NCI-H1105 treated with DMSO at 0.1 percent for 48 hours (cell line): ENCODE measurements at places on chromosomes 12 and 14.

DNA sequence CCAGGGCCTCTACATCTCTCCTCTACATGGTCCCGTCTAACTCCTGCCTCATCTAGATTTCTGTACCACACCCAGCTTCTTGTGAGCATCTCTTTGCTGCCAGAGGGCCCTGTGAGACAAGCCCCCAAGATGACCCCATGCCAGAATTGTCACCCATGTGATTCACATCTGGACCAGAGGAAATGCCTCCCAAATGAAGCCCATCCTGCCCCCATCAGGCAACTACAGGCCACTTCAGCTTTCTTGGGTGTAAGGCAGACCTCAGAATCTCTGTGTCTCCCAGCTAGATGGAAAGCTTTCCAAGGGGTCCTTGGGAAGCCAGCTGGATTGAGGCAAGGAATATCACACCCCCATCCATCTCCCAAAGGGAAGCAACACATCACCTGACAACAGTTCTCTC, 9.3 kb upstream of the OAS3 start:
- DNase-seq, result no peak

GRCh38 chr12:131959641-131960589, 10.2 kb downstream of the EP400 start:
- no peak for DNase-seq

DNA sequence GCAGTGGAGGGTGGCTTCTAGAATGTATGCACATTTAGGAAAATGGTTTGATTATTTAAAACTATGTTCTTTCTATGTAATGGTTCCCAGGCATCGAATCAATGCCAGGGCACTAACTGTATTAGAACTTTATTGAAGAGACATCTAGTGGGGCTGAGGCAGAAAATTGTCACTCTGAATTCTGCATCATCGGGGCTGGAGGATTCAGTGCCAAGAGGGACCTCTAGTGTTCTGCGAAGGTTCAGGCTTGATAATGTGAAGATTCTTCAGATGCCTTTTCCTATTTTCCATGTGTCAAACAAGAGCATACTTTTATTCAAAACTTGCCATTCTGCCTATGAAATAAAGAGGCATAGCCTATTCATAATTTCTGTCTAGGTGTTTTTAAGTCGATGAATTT, 146.3 kb downstream of the CAND1 start:
- DNase-seq, result peak; percentile 34

DNA sequence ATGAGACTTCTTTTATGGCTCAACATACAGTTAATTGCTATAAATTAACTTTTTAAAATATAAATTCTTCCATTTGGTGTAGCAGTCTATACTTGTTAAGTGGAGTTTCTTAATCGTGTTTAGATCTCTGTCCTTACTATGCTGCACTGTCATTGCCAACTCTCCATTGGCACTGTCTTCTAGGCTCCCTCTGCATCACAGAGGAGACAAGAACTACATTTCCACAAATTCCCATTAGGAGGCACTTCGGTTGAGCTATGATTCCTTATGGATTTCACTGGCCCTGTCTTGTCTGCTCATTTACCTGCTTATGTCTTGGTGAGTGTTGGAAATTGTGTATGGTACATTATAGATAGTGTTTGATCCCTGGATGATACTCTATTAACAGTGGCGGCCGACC, 630.9 kb upstream of the ATXN7L3B start:
- no peak for DNase-seq

DNA sequence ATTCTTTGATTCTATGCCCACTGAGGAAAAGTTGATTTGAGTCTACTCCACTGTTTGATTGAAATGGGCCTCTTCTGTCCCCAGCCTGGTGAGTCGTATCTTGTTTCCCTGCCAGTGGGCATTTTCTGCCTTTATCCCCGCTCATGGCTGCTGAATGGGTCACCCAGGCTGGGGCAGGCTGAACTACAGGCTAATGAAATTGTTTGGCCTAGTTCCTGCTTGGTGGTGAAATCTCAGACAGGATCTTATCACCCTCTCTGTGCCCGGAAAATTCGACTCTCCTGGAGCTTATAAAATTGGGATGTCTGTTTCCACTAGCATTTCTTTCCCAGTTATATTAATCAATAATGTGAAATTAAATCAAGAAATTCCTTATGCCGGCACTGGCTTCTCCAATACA, 65.0 kb downstream of the CHST11 start:
- DNase-seq, result no peak

DNA sequence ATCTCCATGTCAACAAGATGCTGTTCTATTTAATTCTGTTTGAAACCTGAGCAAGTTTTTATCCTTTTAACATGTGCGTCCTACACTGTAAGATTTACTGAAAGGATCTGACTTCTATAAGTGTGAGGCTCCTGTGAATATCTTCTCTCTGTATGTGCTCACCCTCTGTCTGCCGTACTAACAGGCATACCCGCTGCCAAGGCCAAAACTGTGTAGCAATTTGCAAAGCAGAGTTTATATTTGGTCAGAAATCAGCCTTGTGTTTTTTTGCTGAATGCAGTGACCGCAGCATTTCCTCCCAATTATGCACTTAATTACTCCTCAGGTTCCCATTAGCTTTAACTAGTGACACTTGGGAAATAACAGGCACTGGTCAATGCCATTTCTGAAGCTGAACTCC, 12.3 kb downstream of the CHST11 start:
- no peak for DNase-seq

GRCh38 chr12:27606986-27607385, 83.0 kb downstream of the PPFIBP1 start:
- no peak for DNase-seq

DNA sequence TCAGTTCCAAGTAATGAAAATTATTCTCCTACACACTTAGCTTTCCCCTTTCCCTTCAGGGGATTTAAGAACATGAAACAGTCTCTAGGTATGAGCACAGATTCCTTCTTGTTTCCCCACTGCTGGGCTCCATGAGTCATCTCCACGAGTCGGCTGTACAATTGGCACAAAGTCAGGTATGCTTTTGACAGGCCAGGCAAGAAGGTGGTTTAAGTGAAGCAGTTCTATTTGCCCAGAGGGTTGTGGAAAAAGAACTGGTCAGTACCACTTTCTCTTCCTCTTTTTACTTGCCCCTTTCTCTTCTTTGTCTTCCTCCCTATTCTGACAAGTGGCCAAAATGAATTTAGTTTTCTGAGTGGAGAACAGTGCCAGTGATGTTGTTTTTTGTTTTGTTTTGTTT, 16.3 kb downstream of the DYNC1H1 start:
- DNase-seq, result no peak
